ENCODE measurements at places on chromosomes 4 and X. TPM values are rescaled to one million over a fixed set of nuclear protein-coding genes. Genes with fewer than 3 reads are reported as not detected.

Gene ZMAT1
- total RNA-seq = 4.2 TPM

Gene CT45A2
- total RNA-seq = not detected

Gene ZDHHC15
- total RNA-seq = 3.1 TPM

Gene CLIC2
- total RNA-seq = 17.0 TPM

Gene SLC16A2
- total RNA-seq = 8.2 TPM

Gene VGLL1
- not detected for total RNA-seq

Gene SOWAHD
- total RNA-seq = 0.41 TPM

Gene SLC7A11
- total RNA-seq = 0.46 TPM

Gene MAP3K15
- total RNA-seq = not detected

Gene CRMP1
- total RNA-seq = 1.5 TPM

Gene CTAG2
- total RNA-seq = not detected

Gene LRRC66
- total RNA-seq = 0.32 TPM

Gene GAGE12F
- total RNA-seq = not detected

Gene TMPRSS11A
- total RNA-seq = not detected

Gene GPR82
- total RNA-seq = 0.22 TPM

Gene VSIG4
- 65.1 TPM for total RNA-seq

Gene C4orf36
- total RNA-seq = 0.78 TPM

Gene HGFAC
- 1.5 TPM for total RNA-seq

Gene STARD8
- total RNA-seq = 11.7 TPM

Gene FGF13
- 0.51 TPM for total RNA-seq

Gene SLC39A8
- total RNA-seq = 3.1 TPM

Gene FAM9B
- total RNA-seq = not detected

Gene TEX13C
- total RNA-seq = not detected

Gene GAGE12E
- total RNA-seq = not detected

Gene ZNF732
- not detected for total RNA-seq

Gene C4orf50
- not detected for total RNA-seq

Gene CXXC4
- 5.4 TPM for total RNA-seq

Gene WDR17
- 0.43 TPM for total RNA-seq

Gene EGFL6
- not detected for total RNA-seq

Gene DMP1
- total RNA-seq = not detected

Gene MBNL3
- total RNA-seq = 27.5 TPM

Gene MSANTD1
- total RNA-seq = 0.51 TPM

Gene HAND2
- 151 TPM for total RNA-seq

Gene CPE
- 56.2 TPM for total RNA-seq

Gene GYPE
- total RNA-seq = 0.24 TPM

Gene DDIT4L
- total RNA-seq = 0.43 TPM

Gene G6PD
- total RNA-seq = 15.0 TPM

Gene KLKB1
- total RNA-seq = 1.4 TPM

Gene GRID2
- total RNA-seq = 0.05 TPM

Gene CYSLTR1
- total RNA-seq = 0.92 TPM

Gene BRS3
- not detected for total RNA-seq

Gene TIGD4
- not detected for total RNA-seq

Gene NPNT
- total RNA-seq = 4.7 TPM

Gene OGT
- 78.6 TPM for total RNA-seq

Gene SYP
- total RNA-seq = 1.8 TPM

Gene JCHAIN
- 6.5 TPM for total RNA-seq

Gene NHS
- 2.8 TPM for total RNA-seq

Gene AMMECR1
- 1.1 TPM for total RNA-seq

Gene PCDH19
- 0.65 TPM for total RNA-seq

Gene JAKMIP1
- total RNA-seq = not detected

Gene FDCSP
- not detected for total RNA-seq

Gene UGT2A1
- not detected for total RNA-seq
